ENCODE measurements at places on chromosomes 12 and 14.
A peak's percentile ranks its signal among the peaks of the same experiment; 100 is the strongest.

GRCh38 chr12:77751939-77752338, 78.8 kb upstream of the NAV3 start:
- no peak for DNase-seq

GRCh38 chr14:61502459-61503093, 181.2 kb downstream of the PRKCH start:
- DNase-seq, result no peak

DNA sequence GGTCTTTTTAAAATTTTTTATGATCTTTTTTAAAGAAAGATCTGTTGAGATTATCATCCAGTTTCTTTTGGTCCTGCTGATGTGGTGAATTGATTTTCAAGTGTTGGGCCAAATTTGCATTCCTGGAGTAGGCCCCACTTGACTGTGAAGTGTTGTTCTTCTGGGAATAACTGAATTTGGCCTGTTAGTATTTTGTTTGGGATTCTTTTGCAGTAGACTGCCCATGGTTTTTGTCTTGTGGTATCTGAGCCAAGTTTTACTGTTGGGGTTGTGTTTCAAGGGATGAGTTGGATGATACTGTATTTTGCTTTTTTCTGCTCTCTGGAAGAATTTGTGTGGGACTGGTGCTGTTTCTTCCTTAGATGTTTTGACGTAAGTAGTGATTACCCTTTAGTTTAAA, 4.0 kb upstream of the SYCP3 start:
- DNase-seq, result no peak

DNA sequence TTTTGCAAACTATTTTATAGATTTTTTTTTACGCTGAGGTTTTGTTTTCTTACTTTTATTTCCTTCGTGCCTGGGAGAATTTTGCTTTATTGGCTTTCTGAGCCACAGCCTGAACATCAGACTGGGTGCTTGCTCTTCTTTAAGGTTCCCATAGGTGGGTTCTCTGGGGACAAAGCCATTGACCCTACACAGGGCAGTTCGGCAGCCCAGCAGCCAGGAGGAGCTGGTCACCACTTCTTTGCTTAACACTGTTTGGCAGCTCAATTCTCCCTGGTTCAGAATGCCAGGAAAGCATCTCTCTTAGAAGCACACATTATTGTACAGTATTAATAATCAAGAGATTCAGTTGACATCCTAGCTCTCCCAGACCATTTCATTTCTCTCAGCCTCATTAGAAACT, 140.8 kb upstream of the NEDD1 start:
- DNase-seq, result no peak

DNA sequence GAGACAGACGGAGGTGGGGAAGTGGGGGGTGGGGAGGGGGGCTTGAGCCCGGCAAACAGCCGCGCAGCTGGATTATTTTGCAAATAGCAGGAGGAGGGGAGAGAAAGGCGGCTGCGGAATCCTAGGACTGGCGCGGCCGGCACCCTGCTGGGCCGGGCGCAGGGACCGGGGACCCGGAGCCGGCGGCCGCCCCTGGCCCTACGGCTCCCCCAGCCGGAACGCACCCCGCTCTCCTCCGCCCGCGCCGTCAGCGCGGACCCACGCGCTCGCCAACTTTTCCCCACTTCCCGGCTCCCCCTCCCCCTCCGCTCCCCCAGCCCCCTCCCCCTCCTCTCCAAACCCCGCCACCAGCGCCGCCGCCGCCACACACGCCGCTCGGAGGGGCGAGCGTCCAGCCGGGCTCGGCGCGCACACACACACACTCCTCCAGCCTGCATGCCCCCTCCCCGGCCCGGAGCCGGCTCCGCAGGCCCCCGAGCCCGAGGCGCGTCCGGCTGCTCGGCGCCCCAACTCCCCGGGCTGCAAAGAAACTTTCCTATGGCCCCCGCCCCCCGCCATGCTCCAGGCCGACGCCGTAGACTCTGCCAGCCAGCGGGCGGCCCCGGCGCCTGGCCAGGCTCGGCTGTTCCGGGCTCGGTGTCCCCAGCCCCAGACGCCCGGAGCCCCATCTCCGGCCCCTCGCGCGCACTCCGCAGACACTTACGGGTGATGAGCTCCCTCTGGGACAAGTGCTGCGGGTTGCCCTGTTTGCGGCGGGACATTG, 1.4 kb downstream of the BCL11B start:
- DNase-seq, result no peak

DNA sequence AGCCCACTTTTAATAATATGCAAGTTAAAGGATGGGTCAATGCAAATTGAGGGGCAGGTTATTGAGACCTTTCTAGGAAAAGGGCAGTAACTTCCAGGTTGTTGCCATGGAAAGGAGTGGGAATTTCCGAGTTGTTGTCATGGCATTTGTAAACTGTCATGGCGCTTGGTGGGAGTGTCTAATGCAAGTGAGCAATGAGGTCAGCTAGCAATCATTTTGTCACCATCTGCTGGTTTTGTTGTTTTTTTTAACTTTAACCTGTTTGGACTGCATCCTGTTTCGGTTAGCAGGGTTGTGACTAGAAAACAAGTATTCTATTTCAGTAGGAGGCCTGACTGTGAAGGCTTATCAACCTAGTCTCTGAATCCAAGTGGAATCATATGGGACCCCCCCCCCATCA, 85.8 kb upstream of the TSPAN11 start:
- DNase-seq, result no peak

- DNase-seq, result no peak
These were observed 61.1 kb downstream of the COCH start for GRCh38 chr14:30935445-30935844.

DNA sequence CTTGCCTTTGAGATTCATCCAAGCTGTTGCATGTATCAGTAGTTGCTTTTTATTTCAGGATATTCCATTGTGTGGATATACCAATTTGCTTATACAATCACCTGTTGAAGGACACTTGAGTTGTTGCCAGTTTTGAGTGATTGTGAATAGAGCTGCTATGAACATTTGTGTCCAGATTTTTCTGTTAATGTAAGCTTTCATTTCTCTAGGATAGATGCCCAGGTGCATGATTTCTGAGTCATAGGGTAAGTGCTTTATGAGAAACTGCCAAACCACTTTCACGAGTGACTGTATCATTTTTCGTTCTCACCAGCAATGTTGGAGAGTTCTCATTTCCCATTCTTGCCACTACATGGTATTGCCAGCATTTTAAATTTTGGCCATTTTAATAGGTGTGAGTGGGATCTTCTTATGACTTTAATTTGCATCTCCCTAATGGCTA, 434.6 kb upstream of the RGS6 start:
- no peak for DNase-seq

- peak; percentile 57 for DNase-seq
These were observed 796 bp downstream of the YAF2 start for GRCh38 chr12:42237052-42237852.

DNA sequence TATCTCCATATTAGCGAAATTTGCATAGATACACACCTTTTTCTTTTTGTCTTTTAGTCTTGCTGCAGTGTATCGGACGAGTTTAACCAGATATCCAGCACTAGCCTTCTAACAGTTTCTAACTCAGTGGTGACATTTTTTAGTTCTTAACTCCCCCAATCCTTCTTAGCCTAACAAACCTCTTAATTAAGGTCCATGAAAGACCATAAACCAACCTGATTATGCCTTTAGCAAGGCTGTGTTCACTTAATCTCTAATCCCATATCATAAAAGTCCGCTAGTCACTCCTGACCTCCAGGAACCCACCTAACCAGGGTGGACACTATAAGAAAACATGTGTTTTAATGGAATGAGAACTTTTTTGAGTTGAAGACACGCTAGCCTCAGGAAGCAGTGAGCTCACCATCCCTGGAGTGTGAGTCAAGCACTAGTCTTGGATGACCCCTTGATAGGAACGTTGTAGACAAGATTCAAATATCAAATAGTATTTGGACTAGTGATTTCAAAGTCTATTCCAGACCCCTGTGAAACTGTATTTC, 9.5 kb downstream of the CDKN1B start:
- no peak for DNase-seq

DNA sequence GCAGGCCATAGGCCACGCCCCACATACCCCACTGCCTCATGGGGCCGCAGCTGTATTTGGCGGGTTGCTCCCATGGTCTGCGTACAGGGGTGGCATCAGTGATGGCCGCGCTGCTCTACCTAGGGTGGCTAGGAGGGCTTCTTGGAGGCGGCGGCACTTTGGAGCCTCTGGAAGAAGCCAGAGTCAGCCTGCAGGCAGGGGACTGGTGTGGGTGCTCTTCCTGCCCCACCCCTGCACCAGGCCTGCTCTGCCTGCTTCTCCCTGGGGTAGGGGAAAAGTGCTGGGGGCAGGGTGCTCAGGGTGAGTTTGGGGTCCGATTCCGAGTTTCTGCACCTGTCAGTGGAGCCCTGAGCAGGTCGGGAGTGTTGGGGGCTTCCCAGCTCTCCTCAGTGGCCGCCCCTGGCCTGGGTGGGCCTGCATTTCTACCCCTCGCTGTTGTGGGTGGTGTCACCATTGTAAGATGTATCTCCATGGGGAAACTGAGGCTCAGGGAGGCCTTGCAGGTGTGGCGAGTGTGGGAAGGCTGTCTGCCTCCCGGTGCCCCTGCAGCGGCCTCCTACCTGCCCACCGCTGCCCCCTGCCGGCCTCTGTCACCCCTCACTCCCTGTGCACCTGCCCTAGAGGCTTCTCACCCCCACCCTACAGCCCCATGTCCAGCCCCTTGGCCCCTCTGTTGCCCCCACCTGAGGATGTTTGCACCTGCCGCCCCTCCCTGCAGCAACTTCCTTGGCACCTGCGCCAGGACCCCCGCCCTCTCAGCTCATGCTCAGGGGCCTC, 5.5 kb downstream of the CEP170B start:
- DNase-seq, result no peak

DNA sequence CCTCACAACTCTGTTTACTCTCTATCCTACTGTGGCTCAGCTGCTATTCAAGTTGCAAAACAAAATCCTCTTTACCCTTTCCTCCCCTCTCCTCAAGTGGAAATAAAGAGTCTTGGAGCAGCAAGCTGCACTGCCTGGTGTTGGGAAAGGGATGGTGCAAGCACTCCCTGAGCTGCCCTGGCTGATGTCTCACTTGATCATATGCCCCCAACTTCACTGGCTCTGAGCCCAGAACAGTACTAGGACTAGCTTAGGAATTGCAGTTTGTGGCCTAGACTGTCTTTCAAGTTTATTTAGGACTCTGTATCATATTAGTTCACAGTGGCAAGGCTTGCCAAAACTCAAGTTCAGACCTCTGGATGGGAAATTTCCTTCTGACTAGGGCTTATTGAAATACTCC, 1683.8 kb upstream of the SEL1L start:
- DNase-seq, result no peak

- DNase-seq, result no peak
These were observed 5.6 kb upstream of the NPAS3 start for GRCh38 chr14:32932914-32933628.

DNA sequence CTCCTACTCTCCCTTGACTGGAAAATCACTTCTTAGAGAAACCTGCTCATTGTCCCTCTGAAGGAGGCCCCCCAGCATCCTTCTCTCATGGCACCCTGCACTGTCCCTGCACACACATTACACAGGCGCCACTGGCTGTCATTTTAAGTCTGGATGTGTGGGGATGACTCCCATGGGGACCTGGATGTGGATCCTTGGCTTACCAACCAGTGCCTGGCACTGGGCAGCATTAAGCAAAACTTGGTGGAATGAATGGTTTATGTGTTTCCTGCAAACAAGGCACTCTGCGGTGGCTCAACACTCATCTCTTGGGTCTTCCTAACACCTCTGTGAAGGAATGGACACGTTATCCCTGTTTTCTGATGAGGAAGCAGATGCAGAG, 162.4 kb downstream of the RBM19 start:
- no peak for DNase-seq

GRCh38 chr12:105417732-105418131, 87.2 kb downstream of the C12orf75 start:
- DNase-seq, result no peak

DNA sequence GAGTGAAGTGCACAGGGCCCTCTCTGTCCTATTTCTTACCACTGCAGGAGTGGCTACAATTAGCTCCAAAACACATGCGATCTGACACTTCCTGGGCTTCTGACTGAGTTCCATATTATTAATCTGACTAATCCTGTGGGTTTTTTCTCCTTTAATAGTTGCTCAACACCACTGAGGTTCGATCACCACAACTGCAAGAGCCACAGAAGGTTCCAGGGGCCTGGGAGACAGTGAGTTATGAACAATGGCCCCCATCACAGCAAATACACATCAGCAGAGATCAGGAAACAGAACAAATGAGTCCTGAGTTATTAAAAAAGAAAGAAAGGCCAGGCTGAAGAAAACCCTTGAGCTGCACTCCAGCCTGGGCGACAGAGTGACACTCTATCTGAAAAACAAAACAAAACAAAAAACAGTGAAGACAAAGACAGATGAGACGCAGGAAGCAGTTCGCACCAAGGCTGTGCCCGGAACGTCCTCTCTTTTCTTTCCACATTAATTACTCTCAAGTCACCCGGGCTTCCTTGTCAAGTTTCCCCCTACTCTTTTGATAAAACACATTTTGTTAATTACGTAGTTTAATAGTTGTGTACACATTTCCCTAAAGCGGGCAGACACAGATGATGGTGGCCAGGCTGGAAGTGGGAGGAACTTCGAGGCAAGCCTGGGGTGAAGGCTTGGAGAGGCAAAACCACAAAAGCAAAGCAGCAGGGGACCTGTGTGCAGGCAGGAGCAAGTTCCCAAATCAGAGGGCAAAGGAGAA, 42.7 kb downstream of the CDC42BPB start:
- no peak for DNase-seq

- no peak for DNase-seq
These were observed 34.3 kb upstream of the TXNRD1 start for GRCh38 chr12:104181313-104181712.

DNA sequence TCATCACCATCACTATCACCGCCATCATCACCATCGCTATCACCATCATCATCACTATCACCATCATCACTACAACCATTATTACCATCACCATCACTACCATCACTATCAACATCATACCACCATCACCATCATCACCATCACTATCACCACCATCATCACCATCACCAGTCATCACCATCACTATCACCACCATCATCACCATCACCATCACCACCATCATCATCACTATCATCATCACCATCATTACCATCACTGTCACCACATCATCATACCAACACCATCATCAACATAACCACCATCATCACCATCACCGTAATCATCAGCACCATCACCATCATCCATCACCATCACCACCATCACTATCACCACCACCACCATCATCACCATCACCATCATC, 213.8 kb downstream of the ALG10 start:
- DNase-seq, result no peak

GRCh38 chr14:36451310-36452065, 68.5 kb downstream of the NKX2-1 start:
- no peak for DNase-seq

Data from activated T-helper 1 cell treated with Interleukin-2 at 50 U/mL for 16 hours (primary cell).